Stimulated activated CD4-positive, alpha-beta T cell treated with anti-CD3 and anti-CD28 coated beads, Interleukin-1b, Interleukin-23, amount 100 ng/mL, for 1 hour (primary cell): ENCODE measurements at places on chromosomes 1 and 21.

GRCh38 chr1:89273324-89273778 is 691 bp upstream of the GBP5 start:
- no peak for DNase-seq

GRCh38 chr1:55735106-55735505 is 519.9 kb upstream of the USP24 start:
- no peak for DNase-seq

GRCh38 chr1:150557813-150558212 is 8.6 kb downstream of the ADAMTSL4 start:
- no peak for DNase-seq

DNA sequence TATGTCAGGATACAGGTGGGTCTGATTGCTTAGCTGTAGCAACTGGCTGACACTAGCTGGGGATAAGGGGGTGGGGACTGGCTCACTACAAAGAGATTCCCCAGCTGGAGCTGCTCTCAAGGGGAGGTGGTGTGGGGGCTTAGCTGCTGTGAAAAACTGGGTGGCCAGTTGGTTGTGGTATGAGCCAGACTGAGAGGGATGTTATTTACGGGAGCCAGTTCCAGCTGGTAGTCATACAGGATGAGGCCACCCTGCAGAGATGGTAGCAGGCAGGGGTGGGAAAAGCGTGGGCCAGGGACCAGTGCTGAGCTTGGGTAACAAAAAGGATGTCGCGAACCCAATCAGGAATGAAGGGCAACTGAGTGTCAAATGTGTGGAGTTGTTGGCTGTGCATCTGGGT is 204.0 kb upstream of the C21orf91 start:
- DNase-seq, result no peak

- DNase-seq, result no peak
Measured at GRCh38 chr1:211703812-211704537, 28.6 kb upstream of the NEK2 start.

- no peak for DNase-seq
Measured at GRCh38 chr1:79847700-79848099, 841.2 kb upstream of the ADGRL4 start.

DNA sequence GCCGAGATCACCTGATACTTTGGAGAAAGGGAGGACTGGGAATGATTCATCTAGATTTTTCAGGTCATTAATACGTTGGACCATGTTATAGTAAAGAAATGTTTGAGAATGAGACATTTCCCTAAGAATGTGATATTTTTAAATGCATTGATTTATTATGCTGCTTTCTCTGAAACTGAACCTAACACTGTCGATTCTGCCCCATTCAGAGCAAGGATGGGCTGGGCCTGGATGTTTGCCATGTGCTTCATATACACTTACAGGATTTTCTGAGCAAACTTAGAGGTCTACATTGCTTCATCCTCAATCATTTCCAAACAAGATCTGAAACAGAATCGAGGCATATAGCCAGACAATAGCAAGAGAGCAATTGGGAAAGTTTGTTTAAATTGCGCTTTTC is 183.3 kb downstream of the CRB1 start:
- DNase-seq, result no peak

DNA sequence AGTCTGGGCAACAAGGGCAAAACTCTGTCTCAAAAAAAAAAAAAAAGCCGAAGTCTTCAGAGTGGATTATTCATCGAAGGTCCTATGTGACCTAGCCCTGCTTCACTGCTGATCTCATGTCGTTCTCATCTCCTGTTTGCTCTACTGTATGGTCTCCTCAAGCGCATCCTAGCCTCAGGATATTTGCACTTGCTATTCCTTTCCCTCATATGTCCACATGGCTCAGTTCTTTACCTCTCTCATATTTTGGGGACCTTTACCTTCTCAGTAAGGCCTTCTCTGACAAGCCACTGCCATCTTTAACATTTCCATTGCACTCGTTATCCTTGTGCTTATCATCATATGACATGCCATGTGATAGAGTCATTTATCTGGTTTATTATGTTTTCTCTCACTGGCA is 2.6 kb downstream of the TBCE start:
- no peak for DNase-seq

GRCh38 chr1:27522432-27523336 is 32.7 kb upstream of the WASF2 start:
- DNase-seq, result peak; percentile 28

DNA sequence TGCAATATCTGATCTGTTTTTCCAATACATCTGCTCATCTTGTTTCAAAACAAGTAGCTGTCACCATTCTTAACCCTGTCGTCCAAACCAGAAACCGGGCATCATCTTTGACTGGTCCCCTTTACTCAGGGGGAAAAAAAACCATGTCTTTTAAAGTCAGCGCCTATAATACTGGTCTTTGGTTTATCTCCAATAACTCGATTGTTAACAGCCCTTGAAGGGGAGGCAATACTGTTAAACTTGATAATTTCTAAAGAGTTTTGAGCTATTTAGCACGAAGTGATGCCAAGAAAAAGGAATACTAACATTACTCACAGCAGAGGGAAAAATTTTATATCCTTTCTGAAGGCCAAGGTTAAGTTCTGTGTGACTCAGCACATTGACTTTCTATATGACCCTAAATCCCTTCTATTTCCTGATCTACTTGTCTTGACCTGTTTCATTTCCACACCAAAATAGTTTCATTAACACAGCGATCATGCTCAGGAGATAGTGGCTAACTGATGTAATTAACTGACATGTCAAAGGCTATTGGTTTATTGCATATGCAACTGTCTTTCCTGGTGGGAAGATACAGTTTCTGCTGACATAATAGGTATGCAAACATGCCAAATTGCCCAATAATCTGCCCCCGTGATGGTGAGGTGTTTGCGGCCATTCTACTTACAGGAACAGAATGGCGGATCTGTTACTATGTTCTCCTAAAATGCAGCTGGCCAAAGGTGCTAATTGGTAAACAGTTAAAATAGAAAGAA is 59.1 kb downstream of the NFIA start:
- no peak for DNase-seq
